ENCODE measurements at places on chromosomes 2 and 18.

GRCh38 chr2:12501469-12502158 lies 215.1 kb upstream of the TRIB2 start:
- peak; percentile 50 for DNase-seq

GRCh38 chr2:16251511-16252225 lies 311.3 kb downstream of the MYCN start:
- no peak for DNase-seq

DNA sequence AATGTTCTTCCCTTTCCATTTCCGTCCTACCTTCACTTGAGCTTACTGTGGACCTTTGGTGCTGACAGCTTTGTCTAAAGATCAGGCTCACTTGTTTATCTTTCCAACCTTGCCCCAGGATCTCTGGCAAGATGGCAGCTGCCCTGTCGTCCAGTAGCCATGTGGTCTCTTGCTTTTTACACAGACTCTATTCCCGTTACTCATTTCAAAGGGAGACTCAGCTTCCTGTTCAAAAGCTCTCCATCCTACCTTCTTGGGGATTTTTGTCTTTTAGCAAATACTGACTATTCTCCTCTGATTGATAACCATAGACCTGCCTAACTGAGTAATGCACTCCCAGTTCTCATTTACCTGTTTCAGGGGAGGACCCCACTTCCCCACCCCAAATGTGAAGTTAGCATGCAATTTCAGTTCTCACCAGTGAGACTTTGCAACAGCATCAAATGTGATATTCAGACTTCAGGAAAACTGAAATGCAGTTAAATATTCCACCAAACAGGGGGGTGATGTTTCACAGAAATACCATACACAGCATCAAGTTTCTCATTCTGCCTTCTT lies 184.4 kb downstream of the MYO3B start:
- DNase-seq: no peak

GRCh38 chr2:113966171-113966570 lies 76.3 kb downstream of the ACTR3 start:
- DNase-seq: no peak

GRCh38 chr2:56729212-56729611 lies 545.4 kb downstream of the CCDC85A start:
- DNase-seq: no peak

GRCh38 chr18:32299484-32299883 lies 109.6 kb downstream of the MEP1B start:
- DNase-seq: no peak

DNA sequence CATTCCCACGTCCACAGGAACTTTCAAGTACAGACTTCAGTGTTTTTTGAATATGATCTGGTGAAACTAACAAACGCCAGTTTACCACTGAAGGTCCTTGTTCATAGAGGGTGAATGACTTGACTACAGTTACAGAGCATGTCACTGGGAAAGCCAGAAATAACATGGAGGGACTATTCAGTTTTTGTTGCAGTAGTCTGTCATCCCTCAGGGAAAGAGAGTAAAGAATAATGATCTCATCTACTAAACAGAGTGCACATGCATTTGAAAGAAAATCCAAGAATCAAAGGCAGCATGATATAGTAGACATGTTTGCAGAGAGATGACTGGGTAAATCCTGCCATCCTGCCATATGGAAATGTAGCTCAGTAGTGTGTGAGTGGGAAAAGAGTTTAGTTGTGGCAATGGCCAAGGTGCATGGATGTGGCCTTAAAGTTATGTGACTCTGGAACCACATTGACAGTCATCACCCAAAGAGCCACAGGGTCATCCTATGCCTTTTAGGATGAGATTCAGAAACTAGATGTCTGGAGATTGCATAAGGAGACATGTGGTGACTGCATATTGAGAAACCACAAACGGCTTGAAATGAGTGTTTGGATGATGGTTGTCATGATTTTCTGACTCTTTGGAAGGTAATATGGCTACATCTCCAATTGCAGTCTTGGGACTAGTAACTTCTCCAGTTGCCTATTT lies 125.3 kb upstream of the ZEB2 start:
- no peak for DNase-seq

DNA sequence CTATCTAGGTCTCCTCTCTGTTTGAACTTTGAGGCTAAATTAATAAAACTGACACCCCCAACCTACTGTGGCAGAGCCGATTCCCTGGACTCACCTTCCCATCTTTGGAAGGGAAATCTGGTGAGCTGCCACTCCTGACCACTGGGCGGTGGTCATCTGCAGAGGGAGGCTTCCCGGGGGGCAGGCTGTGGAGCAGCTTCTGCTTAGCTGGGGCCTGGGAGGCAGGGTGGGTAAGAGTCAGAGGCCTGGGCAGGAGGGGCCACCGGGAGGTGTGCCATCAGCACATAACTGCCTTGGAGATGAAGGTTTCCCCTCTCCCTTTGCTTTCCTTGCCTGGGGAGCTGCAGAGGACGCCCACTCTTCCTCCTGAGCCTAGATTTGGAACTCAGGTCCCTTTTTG lies 2.3 kb upstream of the NPPC start:
- no peak for DNase-seq

- no peak for DNase-seq
Observed at GRCh38 chr2:72094701-72095100, 53.0 kb downstream of the CYP26B1 start.

DNA sequence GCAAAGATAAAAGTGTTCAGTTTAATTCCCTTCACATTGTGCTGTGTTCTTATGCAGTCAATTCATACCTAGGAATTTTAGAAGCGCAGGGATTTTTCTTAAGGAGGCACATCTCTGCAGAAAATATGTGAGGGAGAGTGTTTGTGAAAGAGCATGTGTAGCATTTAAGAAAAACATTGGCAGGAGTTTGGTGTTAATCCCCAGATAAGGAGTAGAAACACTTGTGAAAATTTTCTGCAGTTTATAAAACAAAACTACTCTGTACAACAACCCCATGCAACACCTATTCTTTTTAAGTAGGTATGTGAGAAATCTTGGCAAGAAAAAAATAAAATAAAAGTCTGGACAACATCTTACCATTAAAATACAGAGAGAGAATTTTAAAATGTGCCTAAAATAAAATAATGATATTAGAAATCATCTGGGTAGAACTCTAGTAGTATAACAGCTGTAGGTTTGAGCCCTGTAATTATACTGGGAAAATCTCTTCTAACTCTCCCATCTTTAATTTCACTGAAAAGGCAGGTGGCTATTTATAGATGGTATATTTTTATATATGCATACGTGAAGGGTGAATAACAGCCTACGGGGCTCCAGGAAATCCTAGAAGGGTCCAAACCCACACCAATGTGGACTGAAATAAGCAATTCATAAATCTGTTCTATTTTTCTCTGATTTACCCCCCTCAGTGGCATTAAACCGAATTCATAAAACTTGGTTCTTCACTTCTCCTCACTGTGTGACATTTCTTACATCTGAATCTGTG lies 6.6 kb downstream of the FZD7 start:
- DNase-seq: no peak

- no peak for DNase-seq
Observed at GRCh38 chr2:88854528-88854927, 163.1 kb downstream of the RPIA start.

DNA sequence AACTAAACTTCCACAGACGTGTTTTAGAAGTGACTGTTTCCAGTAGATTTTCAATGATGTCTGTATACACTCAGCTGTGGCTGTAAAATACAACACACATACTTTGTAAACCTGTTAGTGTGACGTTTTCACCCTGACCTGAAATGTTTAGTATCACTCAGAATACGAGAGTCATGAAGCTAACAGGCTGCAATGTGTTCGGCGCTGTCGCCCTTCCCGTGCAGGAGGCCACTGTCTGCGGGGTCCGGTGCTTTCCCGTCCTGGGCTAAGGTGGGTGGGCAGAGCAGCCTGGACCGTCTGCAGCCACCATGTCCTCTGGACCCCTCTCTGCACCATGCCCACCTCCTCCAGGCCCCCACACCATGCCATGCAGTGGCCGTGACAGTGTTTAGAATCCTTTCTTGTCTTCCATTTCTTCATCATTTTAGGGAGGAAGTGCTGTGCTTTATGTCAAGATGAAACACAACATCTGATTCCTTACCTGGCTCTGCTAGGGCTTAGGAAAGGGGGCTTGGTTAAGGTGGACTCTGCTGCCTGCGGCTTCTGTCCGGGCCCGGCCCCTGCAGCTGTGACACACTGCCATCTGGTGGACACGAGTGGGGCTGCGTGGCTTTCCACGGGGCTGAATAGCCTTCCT lies 53.8 kb upstream of the RBM44 start:
- DNase-seq: peak; percentile 67

DNA sequence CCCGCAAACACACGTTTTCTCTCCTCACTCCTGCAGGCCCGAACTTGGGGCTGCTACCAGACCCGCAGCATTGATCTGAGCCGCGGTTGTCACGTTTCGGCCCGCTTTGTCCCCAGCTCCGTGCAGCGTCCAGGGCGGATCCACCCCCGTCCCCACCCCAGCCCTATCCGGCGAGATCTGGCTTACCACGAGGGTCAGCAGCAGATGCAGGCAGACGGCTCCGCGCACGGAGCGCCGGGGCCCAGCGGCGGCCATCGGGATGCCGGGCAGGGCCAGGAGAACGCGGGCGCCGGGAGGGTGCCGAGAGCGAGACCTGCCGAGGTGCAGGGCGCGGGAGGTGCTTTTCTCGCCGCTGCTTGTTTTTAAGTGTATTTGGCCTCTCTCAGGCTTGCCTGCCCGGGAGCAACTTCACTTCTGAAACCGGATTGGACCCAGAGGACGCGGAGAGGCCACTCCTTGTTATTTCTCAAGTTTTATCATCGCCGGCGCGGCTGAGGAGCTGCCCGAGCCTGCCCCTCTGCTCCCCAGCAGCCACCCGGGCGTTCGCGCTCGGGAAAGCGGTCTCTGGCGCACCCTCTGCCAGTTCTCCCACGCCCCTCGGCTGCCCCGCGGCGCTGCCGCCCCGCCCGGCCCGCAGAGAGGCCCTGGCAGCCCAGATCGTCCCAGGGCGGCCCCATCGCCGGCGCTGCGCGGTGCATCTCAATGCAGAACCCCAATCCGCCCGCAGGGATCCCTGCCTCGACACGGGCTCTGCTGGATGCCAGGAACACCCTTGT lies at the start of gene DSC3:
DSC3 (minus strand) TSS at position 337 of the 776 bp plus-strand sequence; CDS start at position 255, 82 bp downstream.
- DNase-seq: no peak

GRCh38 chr2:234676783-234677450 lies 180.0 kb upstream of the ARL4C start:
- no peak for DNase-seq

GRCh38 chr2:27715318-27716210 lies 51.9 kb downstream of the SLC4A1AP start:
- no peak for DNase-seq

DNA sequence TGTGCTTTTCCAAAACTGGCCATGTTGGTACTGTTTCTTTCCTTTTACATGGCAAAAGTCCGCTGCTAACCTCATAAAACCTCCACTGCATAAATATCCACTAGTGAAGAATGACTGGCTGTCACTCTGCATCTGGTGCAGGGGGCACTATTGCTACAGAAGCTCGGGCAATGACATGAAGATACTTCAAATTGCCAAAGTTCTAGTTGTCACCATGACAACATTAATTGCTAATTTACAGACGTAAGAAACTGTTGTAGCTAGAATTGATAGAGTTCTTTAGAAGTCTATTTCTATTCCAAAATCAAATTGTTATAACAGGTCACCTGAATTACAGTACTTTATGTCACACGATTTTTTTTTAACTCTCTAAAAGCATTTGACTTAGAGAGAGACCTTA lies 845 bp downstream of the CFAP210 start:
- no peak for DNase-seq

DNA sequence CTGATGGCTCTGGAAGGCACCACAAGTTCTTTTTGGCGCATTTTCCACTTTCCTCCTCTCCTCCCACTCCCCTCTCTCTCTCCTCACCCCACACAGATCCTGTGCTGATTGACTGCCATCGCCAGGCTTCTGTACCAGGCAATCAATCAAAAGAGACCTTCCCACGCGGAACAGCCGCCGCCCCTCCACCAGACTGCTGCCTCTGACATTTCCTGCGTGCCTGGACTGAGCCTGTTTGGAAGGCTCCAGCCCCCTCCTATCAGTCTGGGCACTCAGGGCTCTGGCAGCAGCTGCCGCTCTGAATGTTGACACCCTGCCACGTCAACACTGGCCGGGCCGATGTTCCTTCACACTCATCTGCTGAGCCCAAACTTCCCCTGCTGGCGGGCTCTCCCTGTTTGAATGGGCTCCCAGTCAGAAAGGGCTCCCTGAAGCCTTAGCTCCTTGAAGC lies 467.7 kb downstream of the EPHA4 start:
- no peak for DNase-seq

DNA sequence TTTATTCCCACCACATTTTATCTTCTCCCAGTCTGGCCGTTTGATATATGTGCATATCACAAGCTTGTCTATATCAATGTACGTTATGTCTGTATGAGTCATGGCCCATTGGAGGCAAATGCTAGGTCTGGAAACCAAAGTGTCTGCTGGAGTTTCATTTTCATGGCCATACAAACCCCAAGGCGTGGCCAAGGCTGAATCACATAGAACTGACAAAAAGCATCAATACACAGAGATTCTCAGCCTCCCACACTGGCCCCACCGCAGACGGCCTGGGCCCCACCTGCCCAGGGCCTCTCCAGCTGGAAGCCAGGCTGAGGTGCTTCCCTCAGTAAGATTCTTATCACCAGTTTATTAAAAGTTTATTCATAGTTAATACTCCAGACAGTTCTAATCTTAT lies 40.5 kb upstream of the SALL3 start:
- DNase-seq: no peak

GRCh38 chr2:106851881-106852501 lies 34.0 kb downstream of the ST6GAL2 start:
- DNase-seq: no peak

- no peak for DNase-seq
Observed at GRCh38 chr2:66781804-66782203, 346.9 kb downstream of the MEIS1 start.

GRCh38 chr2:25228848-25229278 lies 60.5 kb upstream of the POMC start:
- no peak for DNase-seq

DNA sequence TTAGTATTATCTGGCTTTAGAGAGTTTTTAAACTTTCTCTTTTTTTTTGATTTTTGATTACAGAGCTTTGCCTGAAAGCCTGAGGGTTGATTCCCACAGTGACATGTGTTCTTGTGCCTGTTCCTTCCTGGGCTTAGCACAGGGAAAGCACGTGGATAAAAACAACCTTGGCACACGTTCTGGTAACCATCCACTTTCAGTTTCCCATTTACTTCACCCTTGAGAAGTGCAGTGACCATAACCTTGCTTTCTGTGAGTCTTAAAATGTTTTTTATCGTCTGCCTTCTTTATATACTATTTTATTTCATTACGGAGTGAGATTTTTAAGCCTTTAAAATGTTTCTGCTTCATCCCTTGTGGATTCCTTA lies 11.5 kb downstream of the CD226 start:
- DNase-seq: no peak

DNA sequence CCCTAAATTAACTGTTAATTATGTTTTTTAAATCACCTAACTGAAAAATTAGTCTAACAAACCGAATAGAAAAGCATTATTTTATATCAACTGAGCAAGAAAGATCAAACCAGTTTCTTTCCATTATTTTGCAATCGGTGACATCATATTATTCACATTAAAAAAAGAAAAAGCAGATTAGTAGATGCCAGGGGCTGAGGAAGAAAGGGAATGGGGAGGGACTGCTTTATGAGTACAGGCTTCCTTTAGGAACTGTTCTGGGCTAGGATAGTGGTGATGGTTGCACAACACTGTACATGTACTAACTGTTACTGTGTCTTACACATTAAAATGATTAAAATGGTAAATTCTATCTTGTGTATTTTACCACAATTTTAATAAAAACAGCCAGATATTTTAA lies 59.3 kb downstream of the COBLL1 start:
- DNase-seq: no peak

- DNase-seq: no peak
Observed at GRCh38 chr18:59911600-59911999, 11.8 kb downstream of the PMAIP1 start.

All from activated T-helper 1 cell treated with anti-CD3 and anti-CD28 coated beads, Interleukin-2, amount 50 U/mL, for 16 hours (primary cell).